ENCODE measurements at places on chromosomes 5 and 9. TPM values are rescaled to one million over a fixed set of nuclear protein-coding genes. Genes with fewer than 3 reads are reported as not detected.

The PCDHGB1 gene
- 2.2 TPM for polyA plus RNA-seq

The HTR1A gene
- not detected for polyA plus RNA-seq

The RANBP17 gene
- 10.5 TPM for polyA plus RNA-seq

The ADGRD2 gene
- not detected for polyA plus RNA-seq

All from BJ (cell line).